Skeletal muscle cell (primary cell): ENCODE measurements at places on chromosomes 1 and 21.
A peak's percentile ranks its signal among the peaks of the same experiment; 100 is the strongest.

GRCh38 chr1:183516725-183517124 is 44.4 kb downstream of the SMG7 start:
- no peak for DNase-seq

- no peak for DNase-seq
These were observed 5.7 kb downstream of the MYBPH start for GRCh38 chr1:203169770-203170520.

- DNase-seq = peak; percentile 91
These were observed 415.0 kb downstream of the HLX start for GRCh38 chr1:221294242-221294641.

- DNase-seq = no peak
These were observed 40.2 kb upstream of the PBX1 start for GRCh38 chr1:164518692-164519332.

DNA sequence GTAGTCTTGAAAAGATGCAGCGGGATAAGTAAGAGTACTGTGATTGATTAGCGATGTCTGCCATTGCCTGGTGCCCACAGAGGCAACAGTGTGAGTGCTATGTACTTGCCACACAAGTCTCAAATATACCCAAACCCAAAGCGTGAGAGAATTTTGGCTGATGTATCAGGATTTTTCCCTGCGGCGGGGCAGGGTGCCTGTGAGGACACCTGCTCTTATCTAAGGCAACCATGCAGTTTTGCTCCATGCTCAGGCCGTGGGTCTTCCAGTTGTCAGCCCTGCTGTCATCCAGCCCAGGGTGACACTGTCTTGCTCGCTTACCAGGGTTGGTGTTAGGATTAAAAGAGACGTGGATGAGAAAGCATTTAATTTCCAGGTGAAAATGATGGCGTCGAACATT is 202.7 kb downstream of the PTPRU start:
- no peak for DNase-seq

GRCh38 chr1:4767308-4767707 is 112.9 kb downstream of the AJAP1 start:
- no peak for DNase-seq

- DNase-seq = no peak
These were observed 295.2 kb downstream of the HLX start for GRCh38 chr1:221174330-221174993.

GRCh38 chr21:42633858-42634257 is 19.6 kb upstream of the PDE9A start:
- no peak for DNase-seq

DNA sequence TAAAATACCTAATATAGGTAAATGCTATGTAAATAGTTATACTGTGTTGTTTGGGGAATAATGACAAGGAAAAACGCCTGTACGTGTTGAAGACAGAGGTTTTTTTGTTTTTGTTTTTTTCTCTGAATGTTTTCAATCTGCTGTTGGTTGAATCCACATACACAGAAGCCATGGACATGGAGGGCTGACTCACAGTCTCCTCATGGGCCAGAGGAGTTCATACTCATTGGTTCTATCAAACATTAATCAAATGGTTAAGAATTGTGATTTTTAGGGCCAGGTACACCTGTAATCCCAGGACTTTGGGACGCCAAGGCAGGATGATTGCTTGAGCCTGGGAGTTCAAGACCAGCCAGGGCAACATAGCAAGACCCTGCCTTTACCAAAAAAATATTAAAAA is 20.5 kb downstream of the MIER1 start:
- DNase-seq = no peak

DNA sequence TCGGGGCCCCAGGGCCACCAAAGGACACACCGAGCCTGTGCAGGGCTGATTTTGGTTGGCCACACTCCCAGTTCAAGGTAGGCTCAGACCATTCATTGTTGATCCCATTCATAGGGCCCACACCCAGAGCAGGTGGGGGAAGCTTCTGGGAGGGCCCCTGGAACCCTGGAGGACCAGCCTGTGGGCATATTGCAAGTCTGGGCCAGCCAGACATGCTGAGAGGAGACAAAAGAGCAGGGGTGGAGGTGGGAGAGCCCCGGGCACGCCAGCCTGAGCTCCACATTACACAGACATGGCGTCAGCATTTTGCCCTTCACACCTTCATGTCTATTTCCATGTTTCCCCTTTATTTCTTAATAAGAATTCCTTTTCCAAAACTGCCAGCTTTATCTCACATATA is 25.7 kb downstream of the PMVK start:
- no peak for DNase-seq

DNA sequence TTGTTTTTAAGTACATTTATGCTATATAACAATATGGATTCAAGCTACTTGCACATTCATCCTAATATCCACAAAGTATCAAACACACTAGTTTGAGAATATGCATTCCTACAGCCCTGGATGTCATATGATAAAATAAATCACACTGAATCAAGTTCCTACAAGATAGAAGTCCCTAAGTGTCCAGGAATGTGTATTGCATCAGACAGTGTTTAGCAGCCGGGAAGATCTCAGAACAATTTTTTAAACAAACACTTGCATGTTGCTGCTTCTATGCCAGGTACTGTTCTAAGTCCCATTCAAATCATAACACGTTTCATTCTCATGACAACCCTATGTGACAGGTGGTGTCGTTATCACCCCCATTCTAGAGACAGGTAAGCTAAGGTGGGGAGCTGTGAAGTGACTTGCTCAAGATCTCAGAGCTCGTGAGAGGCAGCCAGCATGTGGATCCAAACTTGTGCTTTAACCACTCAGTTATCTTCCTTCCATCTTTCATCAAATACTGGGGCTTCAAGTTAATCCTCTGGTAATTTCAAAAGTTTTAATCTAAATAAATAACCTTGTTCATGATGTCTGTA is 68.3 kb upstream of the KIF26B start:
- DNase-seq = peak; percentile 40

- DNase-seq = no peak
These were observed 1.4 kb upstream of the USP1 start for GRCh38 chr1:62435231-62436038.

- no peak for DNase-seq
These were observed at the start of gene RIMS3 for GRCh38 chr1:40665335-40666171. Gene RIMS3 (minus strand): TSS chr1:40665682. CDS start chr1:40641925, 23,757 bp downstream.

GRCh38 chr1:1330366-1331067 is 563 bp upstream of the TAS1R3 start:
- no peak for DNase-seq

- DNase-seq = no peak
These were observed 1.5 kb upstream of the RPTN start for GRCh38 chr1:152160576-152160975.
